Stimulated activated CD4-positive, alpha-beta T cell treated with anti-CD3 and anti-CD28 coated beads, Interleukin-15, amount 100 ng/mL, for 1 hour (primary cell): ENCODE measurements at places on chromosomes 2 and 18.

GRCh38 chr18:74381621-74382295 is 66.1 kb downstream of the C18orf63 start:
- no peak for DNase-seq

DNA sequence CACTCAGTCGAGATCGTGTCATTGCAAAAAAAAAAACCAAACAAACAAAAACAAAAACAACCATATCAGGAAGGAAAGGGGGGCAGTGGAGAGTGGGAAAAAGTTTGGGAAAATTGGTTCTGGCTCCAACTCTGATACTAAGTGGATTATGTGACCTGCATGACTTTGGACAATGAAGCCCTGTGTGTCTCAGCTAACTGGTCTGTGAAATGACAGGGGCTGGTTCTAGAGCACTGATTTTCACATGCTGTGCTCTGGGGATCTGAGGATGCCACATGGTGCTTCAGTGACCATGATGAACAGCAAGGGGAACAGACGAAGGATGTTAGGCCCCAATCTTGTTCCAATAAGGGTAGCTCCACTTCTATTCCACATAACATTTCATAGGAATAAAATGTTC is 157.4 kb upstream of the DNMT3A start:
- no peak for DNase-seq

DNA sequence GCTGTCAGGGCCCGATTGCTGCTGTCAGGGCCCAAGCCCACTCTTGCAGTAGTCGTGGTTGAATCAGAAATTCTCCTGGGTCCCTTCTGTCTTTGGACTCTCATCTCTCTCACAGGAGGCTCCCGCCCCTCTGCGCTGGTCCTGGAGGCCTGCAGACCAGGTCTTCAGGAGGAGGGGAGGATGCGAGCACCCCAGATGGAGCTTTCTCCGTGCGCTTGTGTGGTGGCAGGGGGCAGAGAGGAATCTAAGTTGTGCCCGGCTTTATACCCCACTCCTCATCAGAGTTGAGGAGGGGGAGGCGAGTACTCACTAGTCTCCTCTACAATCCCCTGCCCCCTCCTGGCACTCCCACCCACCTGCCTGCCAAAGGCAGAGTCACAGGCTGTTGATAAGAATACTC is 10.4 kb downstream of the EN1 start:
- no peak for DNase-seq

DNA sequence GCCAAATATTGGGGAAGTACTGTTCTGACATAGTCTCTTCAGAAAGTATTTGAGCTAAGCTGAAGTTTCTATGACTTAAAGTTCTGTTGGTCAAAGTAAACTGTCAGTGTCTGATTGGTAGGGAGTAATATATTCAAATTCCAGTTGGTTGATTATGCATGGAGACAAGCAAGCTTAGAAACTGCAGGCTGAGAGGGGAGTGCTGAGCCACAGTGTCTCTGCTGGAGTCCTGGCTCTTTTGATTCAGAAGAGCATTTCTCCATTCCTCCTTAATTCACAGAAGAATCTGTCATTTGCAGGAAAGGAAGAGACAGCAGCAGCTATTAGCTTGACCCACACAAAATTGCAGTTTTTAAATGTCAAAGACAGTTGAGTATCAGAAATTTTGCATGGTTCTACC is 201.4 kb upstream of the TMEM200C start:
- DNase-seq = no peak

- DNase-seq = no peak
Observed at GRCh38 chr2:217812170-217812569, 190.6 kb downstream of the TNS1 start.

- DNase-seq = no peak
Observed at GRCh38 chr2:183666031-183666430, 541.8 kb downstream of the NUP35 start.

GRCh38 chr2:75311993-75312392 is 112.7 kb upstream of the TACR1 start:
- DNase-seq = no peak

- no peak for DNase-seq
Observed at GRCh38 chr2:100228415-100228814, 86.0 kb upstream of the AFF3 start.

DNA sequence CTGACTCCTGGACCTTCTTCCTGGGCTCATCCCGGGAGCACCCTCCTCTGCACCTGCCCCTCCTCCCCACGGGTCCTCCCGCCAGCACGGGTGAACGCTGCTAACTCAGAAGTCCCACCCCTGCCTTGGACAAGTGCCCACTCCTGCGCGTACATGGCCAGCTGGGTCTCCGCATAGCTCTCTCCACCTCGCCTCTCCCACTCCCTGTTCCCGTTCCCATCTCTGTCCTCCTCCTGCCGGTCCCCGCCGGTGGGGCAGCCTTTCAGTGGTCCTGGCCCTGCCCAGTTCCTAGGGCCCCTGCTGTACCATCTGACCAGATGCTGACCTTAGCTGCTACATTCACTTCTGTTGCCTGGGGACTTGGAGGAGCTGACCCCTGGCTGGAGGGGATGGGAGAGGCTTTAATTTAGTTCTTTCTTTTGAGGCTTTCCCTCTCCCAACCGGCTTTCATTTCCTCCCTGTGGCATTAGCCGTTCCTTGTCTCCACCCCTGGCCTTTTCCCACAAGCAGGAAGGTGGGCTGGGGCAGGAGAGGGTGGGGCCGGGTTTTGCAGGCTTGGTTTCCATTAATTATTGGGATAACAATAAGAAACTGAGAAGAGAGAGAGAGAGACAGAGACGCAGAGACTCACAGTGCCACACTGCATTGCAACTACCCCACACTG is 136.1 kb downstream of the SH3BP4 start:
- no peak for DNase-seq

- DNase-seq = no peak
Observed at GRCh38 chr2:205721057-205721449, 38.8 kb downstream of the NRP2 start.

- no peak for DNase-seq
Observed at GRCh38 chr2:10210336-10210735, 87.8 kb downstream of the RRM2 start.
